ENCODE measurements at places on chromosomes 5 and 9. TPM values are rescaled to one million over a fixed set of nuclear protein-coding genes. Genes with fewer than 3 reads are reported as not detected.

- DNase-seq: peak; percentile 57
Measured at GRCh38 chr5:997001-997474, 11.6 kb upstream of the NKD2 start.

DNA sequence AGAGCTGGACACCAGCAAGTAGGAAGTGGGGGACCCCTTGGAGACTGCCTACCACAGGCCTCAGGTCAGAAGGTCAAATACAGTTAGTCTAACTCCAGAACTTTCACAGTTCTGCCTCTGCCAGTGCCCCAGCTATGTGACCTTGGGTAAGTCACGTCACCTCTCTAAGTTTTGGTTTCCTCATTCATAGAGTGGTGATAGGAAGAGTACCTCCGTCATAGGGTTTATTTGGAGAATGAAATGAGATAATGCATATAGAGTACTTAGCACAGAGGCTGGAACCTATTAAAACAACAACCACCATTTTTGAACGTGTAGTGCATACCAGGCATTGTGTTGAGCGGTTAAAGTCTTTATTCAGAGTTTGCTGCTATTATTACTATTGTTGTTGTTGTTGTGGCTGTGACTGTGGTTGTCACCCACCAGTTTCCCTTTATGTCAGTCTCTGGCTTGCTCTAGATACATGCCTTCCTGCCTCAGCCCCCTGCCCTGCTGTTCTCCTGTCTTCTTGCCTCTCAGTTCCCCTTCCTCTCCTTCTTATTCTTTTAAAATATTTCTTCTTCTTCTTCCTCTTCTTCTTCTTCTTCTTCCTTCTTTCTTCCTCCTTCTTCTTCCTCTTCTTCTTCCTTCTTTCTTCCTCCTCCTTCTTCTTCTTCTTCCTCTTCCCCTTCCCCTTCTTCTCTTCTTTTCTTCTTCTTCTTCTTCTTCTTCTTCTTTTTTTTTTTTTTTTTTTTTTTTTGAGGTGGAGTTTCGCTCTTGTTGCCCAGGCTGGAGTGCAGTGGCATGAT is 67.8 kb downstream of the RALGPS1 start:
- no peak for DNase-seq

DNA sequence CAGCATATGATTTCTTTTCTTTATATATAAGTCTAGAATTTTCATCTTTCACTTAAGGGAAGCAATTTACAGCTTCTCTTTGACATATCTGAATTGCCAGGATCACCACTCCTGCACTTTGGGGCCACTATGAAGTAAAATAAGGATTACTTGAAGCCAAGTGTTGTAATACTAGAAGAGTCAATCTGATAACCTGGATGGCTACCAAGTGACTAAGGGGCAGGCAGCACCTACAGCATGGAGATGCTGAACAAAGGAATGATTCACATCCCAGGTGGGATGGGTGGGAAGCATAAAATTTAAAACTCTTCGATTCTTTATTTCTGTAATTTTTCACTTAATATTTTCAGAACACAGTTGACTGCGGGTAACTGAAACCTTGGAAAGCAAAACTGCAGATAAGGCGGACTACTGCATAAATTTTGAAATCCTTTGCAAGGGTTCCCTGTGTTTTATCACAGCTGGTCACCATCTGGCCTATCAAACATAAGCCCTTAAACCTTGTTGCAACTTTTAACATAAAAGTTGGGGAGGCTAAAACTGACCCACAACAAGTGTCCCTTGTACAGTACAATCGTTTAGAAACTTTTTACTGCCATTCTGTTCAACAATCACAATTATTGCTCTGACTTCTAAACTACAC is 31.2 kb downstream of the NR3C1 start:
- no peak for DNase-seq

DNA sequence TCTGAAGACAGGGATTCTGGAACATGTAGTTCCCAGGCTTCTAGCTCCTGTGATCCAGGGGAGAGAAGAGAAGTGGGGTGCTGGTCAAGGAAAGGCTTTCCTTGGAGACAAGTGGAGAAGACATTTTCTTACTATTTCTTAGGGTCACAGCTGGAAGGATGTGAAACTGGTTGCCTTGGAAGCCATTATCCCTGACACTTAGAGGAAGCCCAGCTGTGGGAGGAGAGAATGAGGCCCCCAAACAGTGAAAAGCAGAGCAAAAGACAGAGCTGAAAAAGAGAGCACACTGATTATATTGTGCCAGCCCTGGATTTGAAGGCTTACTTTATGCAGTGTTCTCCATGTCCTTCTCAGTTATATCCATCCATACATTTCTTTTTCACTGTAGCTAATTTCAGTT is 17.5 kb upstream of the SHB start:
- peak; percentile 13 for DNase-seq

- no peak for DNase-seq
Measured at GRCh38 chr5:154390746-154391359, 54.9 kb upstream of the SAP30L start.

DNA sequence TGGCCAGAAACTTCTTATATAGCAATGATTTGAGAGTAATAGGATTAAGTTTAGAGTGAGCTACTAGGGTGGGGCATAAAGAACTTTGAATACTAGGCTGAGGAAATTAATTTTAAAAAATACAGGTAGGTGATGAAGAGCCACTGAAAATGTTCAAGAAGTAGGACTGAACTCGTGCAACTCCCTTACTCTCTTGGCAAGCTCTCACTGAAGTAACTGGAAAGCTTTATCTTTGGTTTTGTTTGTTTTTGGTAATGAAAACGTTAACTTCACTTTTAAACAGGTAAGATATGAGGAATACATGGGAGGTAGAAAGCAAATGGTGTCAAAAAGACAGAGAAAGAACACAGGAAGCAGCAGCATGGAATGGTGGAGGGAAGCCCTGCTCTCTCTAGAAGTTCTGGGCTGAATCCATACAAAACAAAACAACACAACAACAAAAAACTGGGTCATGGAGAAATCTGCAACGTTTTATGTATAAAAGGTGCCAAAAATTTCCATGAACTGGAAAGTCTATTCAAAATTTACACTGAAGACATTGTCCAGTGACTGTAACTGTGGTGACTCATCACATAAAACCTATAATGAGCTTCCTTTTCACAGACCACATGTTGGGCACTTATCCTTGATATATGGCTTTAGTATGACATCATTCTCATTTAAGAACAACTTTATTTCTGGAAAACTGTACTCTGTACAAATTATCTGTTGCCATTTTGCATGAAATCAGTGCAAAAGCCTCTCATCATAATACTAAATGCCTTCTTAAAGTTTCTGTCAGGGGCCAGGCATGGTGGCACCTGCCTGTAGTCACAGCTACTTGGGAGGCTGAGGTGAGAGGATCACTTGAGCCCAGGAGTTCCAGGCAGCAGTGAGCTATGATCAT is 91.2 kb upstream of the CHD1 start:
- DNase-seq: no peak

DNA sequence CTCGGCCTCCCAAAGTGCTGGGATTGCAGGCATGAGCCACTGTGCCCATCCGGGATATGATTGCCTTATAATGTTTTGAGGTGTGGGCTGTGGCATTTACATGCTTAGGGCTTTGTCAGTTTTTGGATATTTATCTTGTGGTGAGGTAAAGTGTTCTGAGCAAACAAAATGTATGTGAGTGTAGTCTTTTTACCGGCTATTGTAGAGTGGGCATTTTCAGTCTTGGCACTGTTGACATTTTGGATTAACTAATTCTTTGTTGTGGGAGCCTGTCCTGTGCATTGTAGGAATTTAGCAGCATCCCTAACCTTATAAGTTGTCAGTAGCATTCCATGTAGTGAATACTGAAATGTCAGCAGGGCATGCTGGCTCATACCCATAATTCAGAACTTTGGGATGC is 21.6 kb downstream of the G3BP1 start:
- no peak for DNase-seq

DNA sequence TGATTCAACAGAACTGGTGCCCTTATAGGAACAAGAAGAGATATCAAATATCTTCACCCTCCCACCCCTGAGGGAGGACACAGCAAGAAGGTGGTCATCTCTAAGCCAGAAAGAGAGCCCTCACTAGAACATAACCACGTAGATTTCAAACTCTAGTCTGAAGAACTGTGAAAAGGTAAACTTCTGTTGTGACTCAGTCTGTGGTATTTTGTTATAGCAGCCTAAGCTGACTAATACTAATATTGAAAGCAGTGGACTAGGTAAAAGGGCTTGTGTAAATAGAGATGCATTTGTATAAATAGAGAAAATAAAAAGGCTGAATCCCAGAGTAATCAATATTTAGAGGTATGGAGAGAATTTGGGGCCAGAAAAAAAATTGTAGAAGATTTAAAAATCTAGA is 157.6 kb upstream of the CCNH start:
- DNase-seq: no peak

GRCh38 chr5:109161914-109162683 is 247.7 kb downstream of the PJA2 start:
- no peak for DNase-seq

GRCh38 chr5:133118741-133119140 is 66.9 kb downstream of the HSPA4 start:
- DNase-seq: peak; percentile 58

DNA sequence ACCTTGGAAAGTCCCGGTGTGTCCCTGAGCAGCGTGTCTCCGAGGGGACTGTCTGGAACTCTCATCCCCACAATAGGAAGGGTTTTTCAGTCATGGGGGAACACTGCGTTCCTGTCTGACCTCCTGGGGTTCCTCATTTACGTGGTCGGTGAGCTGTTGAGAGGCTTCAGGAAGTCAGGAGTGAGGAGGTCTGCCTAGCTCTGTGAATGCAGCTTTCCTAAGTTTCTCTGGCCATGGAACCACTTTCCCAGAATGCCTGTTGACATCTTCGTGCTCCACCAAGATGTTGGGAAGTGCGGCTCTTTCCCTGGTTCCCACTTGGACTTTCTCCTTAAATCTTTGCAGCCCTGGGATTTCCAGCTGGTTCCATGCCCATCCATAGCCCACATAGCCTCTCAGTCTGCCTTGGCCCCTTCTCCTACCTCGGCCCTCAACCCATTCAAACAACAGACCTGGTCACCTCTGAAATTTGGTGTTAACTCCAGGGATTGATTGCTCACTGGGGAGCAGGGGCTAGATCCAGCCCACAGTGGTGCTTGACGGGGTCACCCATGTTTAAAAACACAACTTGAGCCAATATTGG is 27.2 kb downstream of the PSAT1 start:
- DNase-seq: no peak

DNA sequence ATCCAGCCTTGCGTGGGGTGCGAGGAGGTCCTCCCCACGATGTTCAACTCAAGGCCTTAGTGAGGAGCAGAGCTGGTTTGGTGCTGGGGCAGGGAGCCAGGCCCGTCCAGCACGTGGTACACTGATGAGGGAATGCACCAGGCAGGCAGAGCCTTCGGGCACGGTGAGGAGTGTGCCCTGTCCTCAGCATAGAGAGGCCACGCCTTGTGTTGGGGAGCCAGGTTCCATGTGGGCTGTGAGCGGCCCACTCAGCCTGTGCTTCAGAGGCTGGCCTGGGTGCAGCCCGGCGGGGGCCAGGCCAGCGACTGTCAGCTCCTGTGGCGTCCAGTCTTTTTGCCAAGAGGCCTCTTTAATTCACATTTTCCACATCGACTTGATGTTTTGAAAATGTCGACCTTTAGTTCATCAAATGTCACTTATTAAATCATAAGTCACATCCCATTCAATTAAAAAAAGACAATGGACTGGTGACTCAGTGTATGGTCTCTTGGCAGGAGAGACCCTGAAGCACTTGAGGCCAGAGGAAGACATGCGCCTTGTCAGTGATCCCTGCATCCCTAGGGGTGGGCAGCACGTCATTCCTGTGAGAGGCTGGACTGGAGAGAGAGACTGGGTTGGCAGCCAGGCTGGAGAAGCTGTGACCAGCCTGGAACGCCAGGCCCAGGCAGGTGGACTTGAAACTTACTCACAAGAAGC is 21.7 kb downstream of the ERGIC1 start:
- DNase-seq: no peak

GRCh38 chr5:36357391-36357975 is 55.8 kb upstream of the RANBP3L start:
- DNase-seq: no peak

Gene LIX1
- 27.4 TPM for total RNA-seq

Gene NXNL2
- 1.8 TPM for total RNA-seq

Gene PGM5
- total RNA-seq: 5.8 TPM

Gene SOHLH1
- not detected for total RNA-seq

Gene EDIL3
- 15.4 TPM for total RNA-seq

Gene SV2C
- total RNA-seq: 6.9 TPM
